ENCODE measurements at places on chromosomes 16 and 17.

DNA sequence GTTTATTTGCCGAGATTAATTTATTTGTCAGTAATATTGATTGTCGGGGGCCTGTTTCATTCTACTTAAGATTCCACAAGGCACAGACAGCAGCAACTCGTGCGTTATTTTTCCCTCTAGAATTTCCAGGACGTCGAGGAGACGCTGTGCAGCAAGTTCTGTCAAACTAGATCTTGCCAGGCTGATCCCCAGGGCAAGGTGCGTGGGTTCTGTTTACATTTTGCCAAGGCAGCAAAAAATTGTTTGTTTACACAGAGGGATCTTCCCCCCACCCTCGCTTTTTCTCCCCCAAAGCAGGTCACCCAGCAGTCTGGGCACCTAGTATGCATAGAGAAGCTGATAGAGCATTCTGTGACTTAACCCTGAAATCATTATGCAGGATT is 111.4 kb downstream of the IRX3 start:
- no peak for DNase-seq

GRCh38 chr17:7308625-7309433 is 1.4 kb downstream of the EIF5A start:
- peak; percentile 77 for DNase-seq

- DNase-seq, result no peak
Measured at GRCh38 chr17:67469208-67469980, 92.3 kb downstream of the PITPNC1 start.

DNA sequence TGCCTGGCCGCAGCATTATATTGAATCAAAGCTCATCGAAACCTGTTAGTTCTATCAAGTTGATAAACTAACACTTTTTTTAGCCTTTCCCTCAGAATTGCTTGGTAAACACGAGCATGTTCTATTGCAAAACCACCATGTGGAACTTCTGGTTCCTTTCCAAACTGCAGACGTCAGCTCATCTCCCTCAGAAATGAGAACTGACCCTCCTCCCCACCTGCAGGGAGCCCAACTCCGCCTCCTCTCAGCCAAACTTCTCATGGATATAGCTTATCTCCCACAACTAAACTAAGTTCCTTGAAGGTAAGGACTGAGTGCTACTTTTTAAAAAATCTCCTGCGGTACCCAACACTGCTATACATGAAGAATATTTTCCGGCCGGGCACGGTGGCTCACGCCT is 6.7 kb downstream of the SHMT1 start:
- no peak for DNase-seq

- no peak for DNase-seq
Measured at GRCh38 chr16:50706250-50706649, 12.8 kb downstream of the NOD2 start.

DNA sequence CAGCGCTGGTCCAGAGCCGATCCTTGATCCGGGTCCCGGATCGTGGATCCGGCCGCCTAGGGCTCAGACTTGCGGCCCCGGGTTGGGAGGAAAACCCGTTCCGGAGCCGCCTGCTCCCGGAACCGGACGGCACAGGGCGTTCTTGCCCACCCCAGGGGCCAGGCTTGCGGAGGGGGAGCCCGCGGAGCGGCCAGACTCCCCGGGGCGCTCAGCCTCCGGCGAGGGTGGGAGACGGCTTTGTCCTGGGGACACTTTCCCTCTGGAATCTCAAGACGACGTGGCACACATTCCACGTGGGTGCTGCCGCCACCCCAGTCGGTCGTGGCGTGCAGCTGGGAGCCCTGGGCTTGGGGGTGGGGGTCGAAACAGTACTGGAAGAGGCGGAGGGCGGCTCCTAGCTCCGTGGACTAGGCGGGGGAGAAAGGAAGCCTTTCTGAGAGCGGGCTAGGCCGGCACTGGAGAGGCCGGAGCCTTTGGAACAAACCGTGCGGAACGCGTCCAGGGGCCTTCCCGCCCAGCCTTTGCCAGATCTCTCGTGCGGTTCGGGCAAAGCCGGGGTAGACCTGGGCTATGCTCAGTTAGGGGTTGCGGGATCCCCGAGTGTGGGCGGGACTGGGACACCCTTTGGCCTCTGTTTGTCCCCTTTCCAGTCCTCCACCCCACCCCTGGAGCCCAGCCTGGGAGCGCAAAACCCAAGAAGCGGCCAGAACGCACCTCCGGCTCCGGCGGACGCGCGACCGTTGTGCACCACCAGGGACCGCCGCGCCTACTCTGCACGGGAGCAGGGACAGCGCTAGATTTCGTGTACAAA is 26.5 kb downstream of the SREBF1 start:
- peak; percentile 85 for DNase-seq

- DNase-seq, result peak; percentile 38
Measured at GRCh38 chr16:87058728-87059250, 258.4 kb downstream of the C16orf95 start.

- DNase-seq, result no peak
Measured at GRCh38 chr16:7532534-7532933, 199.9 kb downstream of the RBFOX1 start.

DNA sequence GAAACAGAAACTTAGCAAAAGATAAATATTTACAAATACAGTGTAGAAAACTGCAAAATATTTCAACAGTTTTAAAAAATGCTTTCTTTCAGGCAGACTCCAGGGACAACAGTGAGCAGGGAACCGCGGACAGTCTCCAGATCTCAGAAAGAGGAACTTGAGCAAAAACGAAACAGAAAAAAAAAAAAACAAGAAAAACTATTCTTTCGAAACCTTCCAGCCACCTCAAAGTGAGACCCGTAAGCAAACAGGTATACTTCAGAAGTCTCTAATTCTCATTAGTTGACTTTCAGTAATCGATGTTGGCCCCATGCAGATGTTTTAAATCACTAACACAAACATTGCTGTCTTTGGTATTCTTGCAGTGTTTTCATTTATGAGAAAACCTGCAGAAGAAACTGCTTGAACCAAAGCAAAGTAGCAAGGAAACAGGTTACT is 15.7 kb upstream of the CCL1 start:
- DNase-seq, result no peak

- no peak for DNase-seq
Measured at GRCh38 chr17:9771465-9771864, 19.9 kb downstream of the DHRS7C start.

DNA sequence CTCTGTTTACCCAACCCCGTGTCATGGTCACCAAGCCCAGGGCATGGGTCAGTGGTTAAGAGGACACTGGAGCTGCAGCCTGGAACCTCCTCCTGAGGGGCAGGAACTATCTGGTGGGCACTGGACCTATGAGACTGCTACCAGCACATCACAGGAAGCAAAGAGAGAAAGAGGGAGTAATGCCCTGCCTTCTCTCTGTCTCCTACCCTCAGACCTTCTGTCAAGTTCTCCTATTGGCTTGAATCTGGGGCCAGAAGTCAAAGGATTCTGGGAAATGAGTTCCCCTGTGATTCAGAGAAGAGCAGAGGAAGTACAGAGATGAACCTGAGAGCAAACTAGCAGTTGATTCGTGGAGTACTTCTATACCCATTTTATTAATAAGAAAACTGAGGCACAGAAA is 123.0 kb upstream of the GNAO1 start:
- no peak for DNase-seq

GRCh38 chr17:42283241-42284023 is 4.9 kb upstream of the STAT5A start:
- no peak for DNase-seq

DNA sequence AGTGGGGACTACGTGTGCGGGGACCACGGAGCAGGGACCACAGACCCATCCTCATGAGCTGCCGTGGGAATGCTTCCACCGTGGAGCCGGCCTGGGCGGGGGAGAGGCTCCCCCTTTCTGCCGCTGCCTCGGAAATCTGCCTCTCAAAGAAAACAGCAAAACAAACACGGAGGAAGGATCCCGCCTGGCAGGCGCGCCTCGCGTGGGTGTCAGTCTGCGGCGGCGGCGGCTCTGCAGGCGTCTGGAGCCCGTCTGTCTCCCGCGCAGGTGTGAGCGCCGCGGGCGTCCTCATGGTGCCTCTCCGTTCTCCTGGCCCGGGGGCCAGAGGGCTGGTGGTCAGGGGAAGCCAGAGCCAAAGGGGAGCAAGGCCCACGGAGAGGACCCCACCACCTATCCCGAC is 27.5 kb downstream of the GSE1 start:
- no peak for DNase-seq

GRCh38 chr16:83676086-83676485 is 131.7 kb upstream of the HSBP1 start:
- DNase-seq, result peak; percentile 48

DNA sequence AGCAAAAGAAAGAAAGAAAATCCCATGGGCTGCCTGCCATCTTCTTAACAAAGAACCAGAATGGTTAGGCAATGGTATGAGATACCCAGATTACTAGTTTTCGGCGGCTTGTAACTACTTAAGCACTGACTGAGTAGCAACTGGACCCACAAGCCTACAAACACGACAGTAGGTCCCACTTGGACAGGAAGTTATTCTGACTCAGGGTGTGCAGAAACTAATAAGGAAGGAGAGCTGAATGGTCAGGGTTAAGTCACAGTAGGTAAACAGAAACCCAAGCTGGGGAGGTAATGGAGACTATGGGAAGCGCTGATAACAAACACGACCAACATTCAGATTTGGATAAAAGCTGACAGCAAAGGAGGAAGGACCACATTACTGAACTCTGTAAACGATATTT is 10.4 kb upstream of the HLF start:
- no peak for DNase-seq

DNA sequence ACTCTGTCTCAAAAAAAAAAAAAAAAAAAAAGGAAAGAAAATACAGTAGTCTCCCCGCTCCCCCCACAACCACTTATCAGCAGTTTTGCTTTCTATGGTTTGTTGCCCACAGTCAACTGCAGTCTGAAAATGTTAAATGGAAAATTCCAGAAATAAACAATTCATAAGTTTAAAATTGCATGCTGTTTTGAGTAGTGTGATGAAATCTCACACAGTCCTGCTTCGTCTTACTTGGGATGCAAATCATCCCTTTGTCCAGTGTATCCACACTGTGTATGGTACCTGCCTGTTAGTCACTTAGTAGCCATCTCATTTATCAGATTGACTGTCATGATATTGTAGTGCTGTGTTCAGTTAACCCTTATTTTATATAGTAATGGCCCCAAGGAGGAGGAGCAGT is 41.5 kb downstream of the NF1 start:
- DNase-seq, result no peak

GRCh38 chr16:54027558-54027957 is 259.0 kb downstream of the IRX3 start:
- DNase-seq, result no peak

DNA sequence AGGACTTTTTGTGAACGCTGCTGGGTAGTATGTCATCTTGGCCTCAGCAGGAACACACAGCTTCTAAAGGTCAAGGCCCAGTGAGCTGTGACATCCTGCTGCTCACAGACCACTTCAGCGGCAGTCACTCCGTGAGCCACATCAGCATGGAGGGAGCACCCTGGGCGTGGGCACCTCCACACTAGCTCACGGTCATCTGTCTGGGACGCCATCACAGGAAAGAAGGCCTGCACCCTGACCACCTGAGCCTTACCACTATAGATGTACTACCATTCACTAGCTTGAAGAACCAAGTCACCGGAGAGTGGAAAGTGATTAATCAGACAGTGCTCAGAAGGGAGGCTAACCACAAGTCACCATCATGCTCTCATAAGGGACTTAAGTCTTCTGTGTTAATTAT is 3.3 kb downstream of the AXIN1 start:
- DNase-seq, result no peak

GRCh38 chr17:21214777-21215541 is 998 bp upstream of the TMEM11 start:
- no peak for DNase-seq

- no peak for DNase-seq
Measured at GRCh38 chr16:80151722-80152111, 389.1 kb upstream of the DYNLRB2 start.

GRCh38 chr16:61792194-61792909 is 243.9 kb downstream of the CDH8 start:
- DNase-seq, result no peak

DNA sequence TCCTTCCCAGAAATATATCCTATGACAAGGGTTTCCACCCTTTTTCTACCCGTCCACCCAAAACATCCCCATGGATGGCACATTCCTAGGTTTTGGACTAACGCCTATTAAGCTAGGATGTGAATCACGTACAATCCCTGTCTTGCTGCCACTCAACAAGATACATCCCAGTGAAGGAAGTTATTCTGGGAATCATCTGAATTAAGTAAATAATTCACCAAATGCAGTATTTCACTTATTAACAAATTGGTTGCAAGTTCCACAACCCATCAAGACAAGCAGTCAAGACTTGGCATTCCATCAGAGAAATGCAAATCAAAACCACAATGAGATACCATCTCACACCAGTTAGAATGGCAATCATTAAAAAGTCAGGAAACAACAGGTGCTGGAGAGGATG is 32.1 kb downstream of the ASPA start:
- no peak for DNase-seq

GRCh38 chr17:83081684-83082201 is 2.3 kb downstream of the METRNL start:
- no peak for DNase-seq

GRCh38 chr16:24514096-24514495 is 25.3 kb upstream of the RBBP6 start:
- no peak for DNase-seq

DNA sequence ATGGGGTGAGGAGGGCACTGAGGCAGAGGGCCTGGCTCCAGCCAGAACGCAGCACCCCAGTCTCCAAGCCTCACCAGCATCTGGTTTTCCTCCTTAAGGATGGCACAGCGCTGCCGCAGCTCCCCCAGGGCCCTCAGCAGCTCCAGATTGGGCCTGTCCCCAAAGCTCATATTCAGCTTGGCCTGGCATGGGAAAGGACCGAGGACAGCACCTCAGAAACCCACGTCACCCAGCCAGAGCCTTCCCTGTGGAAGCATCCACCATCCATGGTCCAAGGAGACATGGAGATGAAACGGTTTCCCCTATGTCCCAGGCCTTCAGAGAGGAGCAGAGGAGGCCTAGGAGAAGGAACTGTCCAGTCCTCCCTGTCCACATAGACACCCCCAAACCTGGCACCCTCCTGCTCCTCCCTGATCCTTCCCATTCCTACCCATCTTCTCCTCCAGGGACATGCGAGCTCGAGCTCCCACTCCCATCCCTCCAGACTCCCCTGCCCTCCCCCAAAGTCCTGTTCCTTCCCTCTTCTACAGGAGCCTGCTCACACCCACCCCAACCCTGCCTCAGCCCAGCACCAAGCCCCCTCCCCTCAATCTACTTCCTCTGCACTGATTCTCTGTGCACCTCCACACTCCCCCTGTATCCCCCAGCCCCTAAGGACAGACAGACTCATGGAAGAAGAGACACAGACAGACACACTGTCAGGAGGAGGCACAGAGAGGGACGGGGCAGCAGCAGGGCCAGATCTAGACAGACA is 1.8 kb downstream of the TSPOAP1 start:
- DNase-seq, result no peak

DNA sequence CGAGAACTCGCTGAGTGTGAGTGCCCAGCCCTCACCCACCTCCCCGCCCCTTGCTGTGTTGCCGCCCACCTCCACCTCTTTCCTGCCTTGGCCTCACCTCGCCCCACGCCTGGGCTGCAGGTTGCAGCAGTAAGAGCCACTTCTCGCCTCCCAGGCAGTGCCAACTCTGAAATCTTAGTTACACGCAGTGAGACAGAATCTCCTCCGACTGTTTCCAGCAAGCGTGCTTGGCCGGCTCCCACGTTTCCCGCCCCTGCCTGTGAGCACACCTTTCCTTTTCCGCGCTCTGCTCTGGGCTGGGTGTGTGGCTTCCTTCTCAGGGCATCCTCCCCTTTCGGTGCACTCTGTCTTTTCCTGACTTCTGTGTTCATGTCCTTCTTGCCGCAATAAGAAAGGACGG is 5.7 kb downstream of the ENGASE start:
- DNase-seq, result no peak

GRCh38 chr16:56349086-56349415 is 76.3 kb downstream of the AMFR start:
- no peak for DNase-seq
